ENCODE measurements at places on chromosomes 2 and 18.
A peak's percentile ranks its signal among the peaks of the same experiment; 100 is the strongest.

- peak; percentile 22 for DNase-seq
Observed at GRCh38 chr2:191555092-191555742, 122.7 kb upstream of the NABP1 start.

- DNase-seq, result no peak
Observed at GRCh38 chr18:42801706-42802105, 313.8 kb downstream of the RIT2 start.

DNA sequence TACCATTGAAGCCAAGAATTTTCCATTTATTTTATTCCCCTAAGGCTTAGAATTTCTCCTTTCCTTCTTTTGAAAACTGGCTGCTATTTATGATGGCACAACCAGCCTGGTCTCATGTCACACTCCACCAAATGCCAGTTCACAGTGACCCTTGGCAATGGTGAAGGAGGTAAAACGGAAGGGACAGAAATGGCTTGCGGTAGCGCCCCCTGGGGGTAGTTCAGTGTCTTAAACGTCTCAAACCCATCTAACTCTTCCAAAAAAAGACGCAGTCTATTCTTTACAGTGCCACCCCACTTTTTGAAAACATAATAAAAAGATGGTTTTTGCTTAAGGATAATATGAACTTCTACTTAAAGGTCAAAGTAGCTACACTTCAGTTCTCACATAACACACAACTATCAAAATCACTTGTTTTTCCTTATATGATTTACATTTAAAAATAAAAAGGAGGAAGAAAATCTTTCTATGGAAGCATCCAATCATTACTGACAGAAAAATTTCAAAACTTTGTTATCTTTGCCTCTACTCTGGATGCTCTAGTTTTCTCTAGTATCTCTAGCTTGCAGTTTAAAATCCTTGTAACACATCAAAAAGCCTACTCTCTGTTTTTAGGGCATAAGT lies 28.0 kb downstream of the PNO1 start:
- DNase-seq, result peak; percentile 4

DNA sequence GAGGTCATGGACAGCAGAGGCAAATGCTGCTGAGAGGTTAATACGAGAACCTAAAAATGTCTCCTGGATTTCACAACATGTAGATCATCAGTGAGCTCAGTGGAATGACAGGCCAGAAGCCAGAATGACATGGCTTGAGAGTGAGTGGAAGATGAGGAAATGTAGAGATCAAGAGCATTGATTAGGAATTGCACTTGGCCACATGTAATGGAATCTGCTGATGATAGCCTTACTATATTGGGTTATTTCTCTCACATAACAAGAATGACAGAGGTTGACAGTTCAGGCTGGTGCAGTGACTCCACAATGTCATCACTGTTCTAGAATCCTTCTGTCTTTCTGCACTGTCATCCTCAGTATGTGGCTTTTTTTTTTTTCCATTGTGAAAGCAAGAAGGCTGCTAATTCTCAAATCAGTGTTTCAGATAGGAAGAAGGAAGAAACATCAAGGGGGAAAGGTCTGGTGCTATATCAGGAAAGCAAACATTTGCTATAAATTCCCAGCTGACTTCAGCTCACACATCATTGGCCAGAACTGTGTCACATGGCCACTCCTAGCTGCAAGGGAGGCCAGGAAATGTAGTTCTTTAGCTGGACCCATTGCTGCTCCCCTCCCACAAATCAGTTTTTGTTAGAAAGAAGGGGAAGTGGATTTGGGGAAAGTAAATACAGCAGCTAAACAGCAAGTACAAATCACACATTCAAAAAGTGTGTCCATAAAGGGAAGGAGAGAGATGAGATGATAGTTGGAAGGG lies 127.2 kb downstream of the FAM161A start:
- DNase-seq, result no peak

Measured in NCI-H510A (cell line).